ENCODE measurements at places on chromosomes 7 and 10. TPM values are rescaled to one million over a fixed set of nuclear protein-coding genes. Genes with fewer than 3 reads are reported as not detected.

Gene IKZF1
- not detected for total RNA-seq

Gene CCM2
- total RNA-seq, result 24.8 TPM

Gene PLEKHS1
- not detected for total RNA-seq

Gene SEMA3E
- total RNA-seq, result 23.9 TPM

Gene PLCE1
- total RNA-seq, result 0.32 TPM
